ENCODE measurements at places on chromosomes 2 and 18. TPM values are rescaled to one million over a fixed set of nuclear protein-coding genes. Genes with fewer than 3 reads are reported as not detected.

The INHA gene
- total RNA-seq = not detected

The ZC3H6 gene
- 2.2 TPM for total RNA-seq

The CAVIN2 gene
- total RNA-seq = 11.5 TPM

The RPRM gene
- total RNA-seq = not detected

The DPY30 gene
- 120 TPM for total RNA-seq

The SPAG16 gene
- 16.9 TPM for total RNA-seq

The SULT1C2 gene
- not detected for total RNA-seq

DNA sequence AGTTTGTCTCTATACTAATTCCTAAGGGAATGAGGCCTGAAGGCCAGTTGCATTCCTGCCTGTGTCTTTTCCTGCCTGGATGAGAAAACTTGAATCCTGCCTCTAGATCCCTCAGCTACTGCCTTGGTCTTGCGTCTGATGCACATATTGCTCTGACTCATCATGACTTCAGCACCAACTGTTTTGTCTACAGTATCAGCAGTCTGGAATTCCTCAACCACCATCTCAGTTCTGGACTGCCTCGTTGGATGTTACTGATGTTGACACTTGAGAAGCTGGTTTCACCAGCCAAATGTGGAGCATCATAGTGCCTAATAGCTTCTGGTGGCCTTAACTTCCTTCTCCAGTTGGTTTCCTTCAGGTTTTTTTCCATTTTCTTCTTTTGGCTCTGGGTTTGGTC, 211.0 kb downstream of the CTNNA2 start:
- DNase-seq = peak; percentile 98

GRCh38 chr2:201419057-201419635, 32.1 kb downstream of the TRAK2 start:
- no peak for DNase-seq

- DNase-seq = no peak
Measured at GRCh38 chr2:4715065-4715464, 977.1 kb upstream of the SOX11 start.

- DNase-seq = no peak
Measured at GRCh38 chr18:62586781-62587487, 64.1 kb downstream of the ZCCHC2 start.

GRCh38 chr2:105803773-105804172, 59.1 kb downstream of the NCK2 start:
- no peak for DNase-seq

GRCh38 chr2:3154146-3154545, 223.5 kb downstream of the EIPR1 start:
- no peak for DNase-seq

- peak; percentile 100 for DNase-seq
Measured at GRCh38 chr18:22467760-22468553, 50.2 kb upstream of the CTAGE1 start.

GRCh38 chr18:8381821-8382459, 227.3 kb upstream of the RAB12 start:
- peak; percentile 52 for DNase-seq

- DNase-seq = no peak
Measured at GRCh38 chr2:60544954-60545560, 8.4 kb downstream of the BCL11A start.

DNA sequence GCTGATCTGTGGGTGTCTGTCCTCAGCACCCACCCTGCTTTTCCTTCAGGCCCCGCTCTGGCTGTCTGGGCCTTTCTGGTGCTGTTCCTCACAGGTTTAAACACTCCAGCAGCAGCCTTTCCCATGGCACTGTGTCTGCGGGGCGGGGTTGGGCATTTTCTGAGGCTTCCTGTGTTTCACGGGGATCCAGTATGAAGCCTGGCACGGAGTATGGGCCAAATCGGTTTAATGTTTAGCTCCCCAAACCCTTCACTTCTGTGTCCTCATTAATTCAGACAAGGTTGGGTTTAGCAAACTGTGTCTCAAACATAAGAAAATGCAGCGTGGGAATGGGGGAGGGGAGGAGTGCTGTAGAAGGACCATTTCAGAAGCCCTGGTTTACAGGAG, 44.9 kb downstream of the HPCAL1 start:
- DNase-seq = no peak

- no peak for DNase-seq
Measured at GRCh38 chr2:54673501-54673998, 49.9 kb upstream of the EML6 start.

DNA sequence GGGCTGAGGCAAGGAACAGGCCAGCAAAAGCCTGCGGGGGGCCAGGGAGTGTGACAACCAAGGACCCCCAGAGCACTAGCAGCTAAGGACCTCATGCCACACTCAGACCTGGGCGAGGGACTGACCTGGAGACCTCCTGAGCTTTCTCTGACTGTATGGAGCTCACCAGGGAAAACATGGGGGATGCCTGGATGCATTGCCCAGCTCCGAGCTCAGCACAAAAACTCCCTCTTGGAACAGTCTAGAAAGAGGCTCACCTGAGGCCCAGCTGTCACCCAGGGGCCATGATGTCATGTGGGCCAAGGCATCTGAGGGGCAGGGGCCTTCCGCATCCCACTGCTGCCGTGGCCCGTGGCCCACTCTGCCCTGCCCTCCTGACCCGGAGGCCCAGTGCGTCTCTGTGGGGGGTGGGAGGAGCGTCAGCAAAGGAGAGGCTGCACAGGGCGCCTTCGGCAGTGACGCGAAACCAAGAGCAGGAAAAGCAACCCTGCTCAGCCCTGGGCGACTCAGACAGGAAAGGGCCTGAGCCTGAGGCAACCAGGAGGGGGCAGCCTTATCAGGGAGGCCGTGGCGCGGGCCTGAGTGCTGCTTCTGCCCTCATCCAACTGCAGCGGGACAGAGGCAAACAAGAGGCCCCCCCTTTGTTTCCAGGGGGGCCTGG, 57.3 kb upstream of the ALPP start:
- no peak for DNase-seq

DNA sequence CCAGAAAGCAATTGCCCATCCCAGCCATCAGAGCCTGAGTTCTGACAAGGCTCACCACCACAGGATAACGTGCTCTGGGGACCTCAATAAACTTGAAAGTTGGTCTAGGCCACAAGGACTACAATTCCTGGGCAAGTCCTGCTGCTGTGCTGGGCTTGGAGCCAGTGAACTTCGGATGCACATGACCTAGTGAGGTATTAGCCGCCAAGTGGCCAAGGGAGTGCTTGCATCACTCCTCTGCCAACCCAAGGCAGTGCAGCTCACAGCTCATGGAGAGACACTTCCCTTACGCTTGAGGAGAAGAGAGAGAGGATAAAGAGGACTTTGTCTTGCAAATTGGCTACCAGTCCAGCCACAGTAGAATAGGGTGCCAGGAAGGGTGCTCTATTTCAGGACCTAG, 219.6 kb downstream of the MBD2 start:
- DNase-seq = no peak

GRCh38 chr2:180077295-180077906, 70.3 kb upstream of the CWC22 start:
- peak; percentile 22 for DNase-seq

GRCh38 chr2:199977984-199978415, 22.6 kb downstream of the MAIP1 start:
- peak; percentile 82 for DNase-seq

GRCh38 chr2:238409341-238410199, 17.2 kb upstream of the ASB1 start:
- no peak for DNase-seq

GRCh38 chr2:133581010-133581760, 12.9 kb upstream of the NCKAP5 start:
- DNase-seq = peak; percentile 86

GRCh38 chr2:25073025-25073424, 31.1 kb downstream of the EFR3B start:
- no peak for DNase-seq

- peak; percentile 34 for DNase-seq
Measured at GRCh38 chr2:184599054-184599871, 934 bp downstream of the ZNF804A start.

DNA sequence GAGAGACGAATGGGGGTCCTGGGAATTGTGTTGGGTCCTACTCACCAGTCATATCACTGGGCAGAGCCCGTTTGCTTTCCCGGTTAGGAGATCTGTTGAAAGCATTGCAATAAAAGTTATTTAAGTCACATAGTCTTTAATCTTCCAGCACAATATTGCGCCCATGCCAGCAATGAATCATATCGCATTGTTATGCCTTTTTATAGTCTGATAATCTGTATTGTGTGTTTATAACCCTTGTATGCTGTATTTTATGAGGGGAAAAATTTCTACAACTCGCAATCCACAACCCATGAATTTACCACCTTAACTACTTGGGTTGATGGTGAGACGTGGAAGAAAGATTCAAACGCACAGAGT, 211.9 kb upstream of the SMIM21 start:
- no peak for DNase-seq

DNA sequence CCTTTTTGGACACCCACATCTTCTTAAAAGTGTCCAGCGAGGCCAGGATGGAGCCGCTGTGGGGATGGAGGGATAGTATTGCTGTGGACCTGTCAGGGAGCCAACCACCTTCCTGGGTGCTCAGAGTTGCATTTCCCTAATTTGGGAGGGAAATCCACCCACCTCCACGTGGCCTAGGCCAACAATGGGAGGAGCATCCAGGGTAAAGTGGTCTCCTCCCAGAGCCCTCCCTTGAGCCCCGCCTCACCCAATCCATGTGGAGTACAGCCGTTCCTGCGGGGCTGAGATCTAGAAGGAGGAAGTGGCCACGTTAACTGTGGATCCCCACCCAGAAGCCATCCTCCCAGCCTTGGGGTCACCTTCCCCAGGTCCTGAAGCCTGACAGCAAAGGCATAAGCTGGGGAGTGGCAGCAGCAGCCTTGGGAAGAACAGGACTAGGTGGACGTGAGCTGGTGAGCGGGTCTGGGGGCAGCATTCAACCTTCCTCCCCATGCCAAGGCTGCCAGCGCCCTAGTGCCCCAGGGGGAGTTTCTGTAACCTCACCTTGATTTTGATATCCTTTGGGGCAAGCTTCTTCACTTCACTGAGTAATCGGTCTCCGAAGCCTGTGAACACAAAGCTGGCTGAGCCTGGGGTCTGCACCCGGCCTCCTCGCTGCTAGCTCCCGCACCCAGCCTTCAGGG, 6.8 kb downstream of the ACTR1B start:
- no peak for DNase-seq
